Ascending aorta (tissue), 2 donors: ENCODE measurements at places on chromosomes 7 and 10.
A peak's percentile ranks its signal among the peaks of the same experiment; 100 is the strongest.

- no peak overlapping the region for H3K27ac ChIP-seq
- no peak overlapping the region for H3K4me3 ChIP-seq
- DNase-seq: no peak
- H3K36me3 ChIP-seq: no peaks in the 10 kb centered on the region
- no peaks in the 10 kb centered on the region for H3K4me1 ChIP-seq
- H3K27me3 ChIP-seq: no peaks in the 10 kb centered on the region
Measured at GRCh38 chr7:31145339-31145738, 93.2 kb downstream of the ADCYAP1R1 start.

DNA sequence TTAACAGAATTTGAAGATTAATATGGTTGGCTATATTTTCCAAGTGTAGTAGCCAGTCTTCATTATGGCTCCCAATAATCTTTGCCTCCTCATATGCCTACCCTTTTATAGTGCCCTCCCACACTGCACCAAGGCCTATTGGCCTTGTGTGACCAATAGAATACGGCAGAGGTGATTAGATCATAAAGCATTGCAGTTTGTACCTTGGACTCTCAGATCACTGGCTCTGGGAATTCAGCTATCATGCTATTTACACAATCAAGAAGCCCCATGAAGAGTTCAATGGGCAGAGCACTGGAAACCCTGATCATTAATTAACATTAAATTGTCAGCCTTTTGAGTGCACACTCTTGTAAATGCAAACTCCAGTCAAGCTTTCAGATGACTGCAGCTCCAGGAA, 154.5 kb upstream of the MAGI2 start:
- H3K4me3 ChIP-seq: no peak overlapping the region
- H3K36me3 ChIP-seq: no peaks in the 10 kb centered on the region
- no peaks in the 10 kb centered on the region for H3K27me3 ChIP-seq
- no peak for DNase-seq

- no peaks in the 10 kb centered on the region for H3K4me1 ChIP-seq
- H3K36me3 ChIP-seq: no peaks in the 10 kb centered on the region
- no peak overlapping the region for H3K4me3 ChIP-seq
- no peaks in the 10 kb centered on the region for H3K27me3 ChIP-seq
Measured at GRCh38 chr10:43879742-43880141, 231.1 kb upstream of the ZNF32 start.

GRCh38 chr7:76393116-76394031, 16.1 kb downstream of the SSC4D start:
- H3K4me3 ChIP-seq: peak overlapping the region; percentile 70
- H3K4me1 ChIP-seq: peaks cover 11% of the 10 kb centered on the region
- no peaks in the 10 kb centered on the region for H3K36me3 ChIP-seq

DNA sequence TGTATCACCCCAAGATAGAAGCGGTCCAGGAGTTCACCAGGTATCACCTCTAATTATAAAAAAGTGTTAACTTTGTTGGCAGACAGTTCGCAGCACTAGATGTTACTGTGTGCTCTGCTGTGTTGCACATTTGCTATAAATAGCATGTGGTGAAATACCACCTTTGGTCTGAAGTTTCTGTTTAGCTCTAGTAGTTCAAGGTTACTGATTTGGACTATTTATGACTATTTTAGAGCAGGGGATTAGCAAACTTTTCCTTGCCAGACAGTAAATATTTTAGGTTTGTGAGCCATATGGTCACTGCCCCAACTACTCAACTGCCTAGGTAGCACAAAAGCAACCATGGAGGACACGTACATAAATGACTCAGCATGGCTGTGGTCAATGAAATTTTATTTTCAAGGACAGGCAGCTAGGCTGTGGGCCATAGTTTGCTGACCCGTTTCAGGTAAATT, 16.5 kb downstream of the DENND10 start:
- H3K36me3 ChIP-seq: peaks cover 79% of the 10 kb centered on the region
- no peak overlapping the region for H3K4me3 ChIP-seq
- H3K27me3 ChIP-seq: no peaks in the 10 kb centered on the region
- no peak for DNase-seq
- no peaks in the 10 kb centered on the region for H3K4me1 ChIP-seq
